ENCODE measurements at places on chromosomes 11 and 22. TPM values are rescaled to one million over a fixed set of nuclear protein-coding genes. Genes with fewer than 3 reads are reported as not detected.

Gene MUC5AC
- under 0.01 TPM for total RNA-seq

Gene TMX2
- total RNA-seq, result 124 TPM

Gene MMP27
- not detected for total RNA-seq

DNA sequence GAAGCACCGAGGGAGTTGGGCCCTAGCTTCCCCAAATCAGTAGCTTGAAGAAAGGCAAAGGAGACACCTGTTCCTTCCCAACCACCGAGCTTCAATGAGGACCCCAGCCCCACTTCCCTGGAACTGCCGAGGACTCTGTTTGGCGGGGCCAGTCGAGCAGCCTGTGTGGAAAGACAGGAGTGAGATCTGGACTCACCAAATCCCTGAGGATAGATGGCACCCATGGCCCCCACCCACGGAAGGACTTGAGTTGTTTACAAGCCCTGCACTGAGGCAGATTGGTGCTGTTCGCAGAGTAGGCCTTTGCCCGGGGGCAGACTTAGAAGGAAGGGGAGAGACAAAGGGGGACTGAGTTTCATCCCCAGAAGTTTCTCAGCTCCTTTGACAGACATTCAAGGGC, 64.6 kb downstream of the FEZ1 start:
- no peak for DNase-seq

DNA sequence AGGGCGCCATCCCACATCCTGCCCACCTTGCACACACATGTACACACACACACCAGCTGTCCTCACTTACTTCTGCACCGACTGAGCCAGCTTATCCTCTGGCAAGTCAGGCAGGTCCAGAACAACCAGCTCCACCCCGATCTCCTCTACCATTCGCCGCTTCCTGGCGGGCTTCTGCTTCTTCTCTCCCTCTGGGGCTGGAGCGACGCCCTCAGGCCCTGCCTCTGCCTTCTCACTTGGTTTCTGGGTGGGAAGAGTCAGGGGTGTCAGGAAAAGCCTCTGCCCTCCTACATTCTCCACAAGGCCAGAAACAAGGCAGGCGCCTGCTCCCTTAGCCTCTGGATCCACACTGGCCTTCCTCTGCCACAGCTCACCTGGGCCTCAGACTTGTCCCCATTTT, 8.4 kb downstream of the HYOU1 start:
- no peak for DNase-seq

- DNase-seq, result no peak
These were observed at the start of gene MB for GRCh38 chr22:35617137-35617755. TSS of gene MB (minus strand) at chr22:35617329. CDS start at chr22:35617257, 72 bp downstream.

DNA sequence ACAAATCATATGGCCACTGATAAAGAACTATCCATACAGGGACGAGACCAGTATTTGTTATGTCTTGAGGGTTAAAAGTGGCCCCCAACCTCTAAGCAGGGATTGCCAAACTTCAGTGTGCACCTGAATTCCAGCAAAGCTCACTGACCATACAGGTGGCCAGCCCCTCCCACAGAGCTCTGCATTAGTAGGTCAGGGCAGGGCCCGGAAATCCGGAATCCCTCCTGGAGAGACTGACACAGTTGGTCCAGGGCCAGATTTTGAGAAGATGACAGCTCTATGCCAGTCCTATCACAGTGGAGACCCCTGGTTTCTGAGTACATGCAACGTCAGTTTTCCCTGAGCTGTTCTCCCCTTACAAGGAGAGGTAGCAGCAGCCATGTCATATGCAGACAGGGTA, 20.8 kb downstream of the VPS37C start:
- no peak for DNase-seq

DNA sequence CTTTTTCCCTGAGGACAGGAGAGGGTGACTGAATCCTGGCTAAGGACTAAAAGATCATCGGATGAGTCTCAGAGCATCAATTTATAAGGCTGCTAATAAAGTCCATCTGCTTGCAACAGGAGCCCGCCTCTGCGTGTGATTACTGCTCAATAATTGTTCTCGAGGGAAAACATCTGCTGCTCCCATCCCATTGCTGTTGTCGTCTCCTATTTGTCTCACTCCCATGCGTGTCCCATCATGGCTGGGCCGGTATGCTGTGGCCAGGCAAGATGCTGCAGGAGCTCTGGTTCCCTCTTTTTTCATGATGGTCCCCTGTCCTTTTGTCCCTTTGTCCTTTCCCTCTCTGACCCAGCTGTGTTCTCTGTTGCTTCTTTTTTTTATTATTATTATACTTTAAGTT, 121.2 kb downstream of the SPATA19 start:
- no peak for DNase-seq

- no peak for DNase-seq
These were observed 11.0 kb upstream of the MED17 start for GRCh38 chr11:93773045-93773477.

- DNase-seq, result no peak
These were observed 44.7 kb downstream of the NF2 start for GRCh38 chr22:29647954-29648737.

- DNase-seq, result no peak
These were observed 110.2 kb downstream of the MIAT start for GRCh38 chr22:26767351-26768155.

GRCh38 chr11:37942081-37942480, 1344.0 kb upstream of the RAG2 start:
- no peak for DNase-seq

GRCh38 chr11:35905646-35906276, 38.1 kb upstream of the LDLRAD3 start:
- no peak for DNase-seq

- DNase-seq, result no peak
These were observed 390.6 kb downstream of the DYNC2H1 start for GRCh38 chr11:103499710-103500340.

Measured in NCI-H460 (cell line).